ENCODE measurements at places on chromosomes 3 and 15.

DNA sequence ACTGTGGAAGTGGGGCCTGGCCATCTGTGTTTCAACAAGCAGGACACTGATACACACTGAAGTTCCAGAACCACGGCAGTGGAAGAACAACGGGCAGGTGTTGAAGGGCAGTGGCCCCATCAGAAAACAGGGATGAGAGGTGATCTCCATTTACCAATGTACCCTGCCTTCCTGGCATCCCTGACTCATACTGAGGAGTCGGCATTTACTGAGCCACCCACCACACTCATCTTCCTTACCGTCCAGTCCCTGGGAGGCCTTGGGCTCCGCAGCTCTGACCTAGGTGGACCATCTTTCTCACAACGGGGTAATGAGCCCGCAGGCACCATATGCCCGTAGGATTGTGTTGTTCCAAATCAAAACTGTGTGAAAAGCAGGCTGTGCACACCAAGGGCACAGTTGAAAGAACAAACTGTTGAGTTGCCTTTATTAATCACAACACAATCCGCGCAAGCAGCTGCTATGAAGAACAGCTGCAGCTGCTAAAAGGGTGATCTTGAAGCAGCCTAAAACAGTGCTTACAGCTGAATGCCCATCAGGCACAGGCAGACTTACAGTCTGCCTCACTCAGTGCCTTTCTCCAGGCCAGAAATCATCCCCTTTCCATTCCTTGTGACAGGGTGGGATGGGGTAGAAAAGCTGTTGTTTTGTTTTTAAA, 12.9 kb downstream of the MB21D2 start:
- no peak for ATAC-seq

- no peak for ATAC-seq
These were observed 155.7 kb downstream of the IGF1R start for GRCh38 chr15:98804057-98804380.

- no peak for ATAC-seq
These were observed 27.1 kb downstream of the C15orf39 start for GRCh38 chr15:75228787-75229186.

GRCh38 chr3:134350861-134351311, 23.4 kb downstream of the AMOTL2 start:
- no peak for ATAC-seq
